Trophoblast cell (in vitro differentiated cells and primary cell): ENCODE measurements at places on chromosomes 16 and 17.
A peak's percentile ranks its signal among the peaks of the same experiment; 100 is the strongest.

GRCh38 chr17:78272181-78272913 is 40.9 kb downstream of the TMEM235 start:
- H3K27me3 ChIP-seq: no peaks in the 10 kb centered on the region
- peak overlapping the region; percentile 38 for H3K27ac ChIP-seq
- no peaks in the 10 kb centered on the region for H3K36me3 ChIP-seq
- peak; percentile 100 for DNase-seq
- peaks cover 42% of the 10 kb centered on the region for H3K4me1 ChIP-seq

DNA sequence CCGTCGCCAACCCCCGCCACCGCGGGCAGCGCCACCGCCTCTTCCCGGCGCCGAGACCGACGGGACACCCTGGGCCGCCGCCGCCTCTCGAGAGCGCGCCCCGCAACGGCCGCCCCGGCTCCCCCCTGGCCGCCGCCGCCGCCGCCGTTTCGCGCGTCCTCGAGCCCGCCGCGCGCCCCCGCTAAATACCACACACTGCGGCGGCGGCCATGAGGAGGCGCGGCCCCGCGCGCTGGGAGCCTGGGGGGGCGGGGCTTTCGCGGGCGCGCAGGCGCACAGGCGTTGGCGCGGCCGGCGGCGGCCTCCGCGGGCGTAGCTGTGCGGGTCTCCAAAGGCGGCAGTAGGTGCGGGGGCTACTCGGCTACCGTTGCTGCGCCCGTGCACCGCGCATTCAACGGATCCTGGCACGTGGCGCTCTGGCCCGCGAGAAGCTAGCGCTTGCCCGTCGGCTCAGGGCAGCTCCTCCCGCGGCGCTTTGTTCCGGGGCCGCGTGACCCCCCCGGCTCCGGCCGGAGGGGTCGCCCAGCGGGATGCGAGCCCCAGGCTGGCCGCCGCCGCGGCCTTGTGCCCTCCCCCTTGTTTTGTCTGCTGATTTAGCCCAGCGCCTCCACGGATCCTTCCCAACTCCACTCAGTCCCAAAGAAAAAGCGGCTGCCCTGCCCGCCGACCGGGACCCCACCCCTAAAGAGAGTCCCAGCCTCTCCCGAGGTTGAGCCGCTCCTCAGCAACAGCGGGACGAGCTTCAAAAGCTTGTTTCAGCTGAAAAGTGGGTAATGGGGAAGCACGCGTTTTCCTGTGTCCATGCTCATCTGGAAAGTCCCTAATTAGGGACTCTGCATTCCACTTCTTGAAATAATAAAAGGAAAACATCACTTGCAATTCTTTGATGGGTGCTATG is at the start of gene SIAH1:
Gene SIAH1 (minus strand): TSS at position 161 of the 898 bp plus-strand sequence. CDS start 22,985 bp downstream, outside the sequence.
- DNase-seq: peak; percentile 63
- H3K4me3 ChIP-seq: peak within 1 kb of the TSS; percentile 96
- peak within 1 kb of the TSS; percentile 100 for H3K27ac ChIP-seq
- H3K36me3 ChIP-seq: no peaks in the 10 kb centered on the region

GRCh38 chr16:58126451-58126961 is 2.7 kb downstream of the CFAP20 start:
- H3K27me3 ChIP-seq: no peaks in the 10 kb centered on the region
- no peaks in the 10 kb centered on the region for H3K36me3 ChIP-seq
- peaks cover 5% of the 10 kb centered on the region for H3K4me1 ChIP-seq
- H3K27ac ChIP-seq: no peak overlapping the region
- DNase-seq: no peak
- no peak overlapping the region for H3K4me3 ChIP-seq

- H3K4me1 ChIP-seq: no peaks in the 10 kb centered on the region
- H3K27ac ChIP-seq: no peak overlapping the region
- H3K36me3 ChIP-seq: no peaks in the 10 kb centered on the region
- H3K27me3 ChIP-seq: no peaks in the 10 kb centered on the region
Observed at GRCh38 chr16:15799851-15800495, 56.9 kb downstream of the MYH11 start.

DNA sequence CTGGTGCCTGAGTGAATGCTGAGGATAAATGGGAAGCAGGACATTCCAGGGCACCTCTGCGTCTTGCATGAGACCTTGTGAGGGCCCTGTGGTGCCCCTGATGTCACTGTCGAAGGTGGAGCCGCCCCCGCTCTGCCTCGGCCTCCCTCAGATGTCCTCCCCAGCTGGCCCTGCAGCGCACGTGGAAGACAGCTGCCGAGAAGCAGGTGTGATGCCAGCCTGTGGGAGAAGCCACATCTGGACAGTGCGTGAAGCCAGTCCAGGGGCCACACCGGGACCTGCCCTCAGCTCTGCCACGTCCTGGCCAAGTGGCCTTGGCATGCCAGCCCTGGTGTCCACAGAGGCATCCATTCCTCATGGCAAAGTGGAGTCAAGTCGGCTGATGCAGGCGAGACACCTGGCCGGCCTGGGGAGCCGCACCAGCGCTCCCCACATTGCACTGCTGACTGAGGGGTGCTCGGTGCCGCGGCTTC is 21.6 kb upstream of the METRNL start:
- no peaks in the 10 kb centered on the region for H3K27me3 ChIP-seq
- no peak for DNase-seq
- no peak overlapping the region for H3K27ac ChIP-seq
- H3K4me1 ChIP-seq: peaks cover 4% of the 10 kb centered on the region

- no peak overlapping the region for H3K4me3 ChIP-seq
- H3K27me3 ChIP-seq: no peaks in the 10 kb centered on the region
- no peaks in the 10 kb centered on the region for H3K36me3 ChIP-seq
- no peak overlapping the region for H3K27ac ChIP-seq
Observed at GRCh38 chr16:5336941-5337340, 239.3 kb upstream of the EEF2KMT start.

DNA sequence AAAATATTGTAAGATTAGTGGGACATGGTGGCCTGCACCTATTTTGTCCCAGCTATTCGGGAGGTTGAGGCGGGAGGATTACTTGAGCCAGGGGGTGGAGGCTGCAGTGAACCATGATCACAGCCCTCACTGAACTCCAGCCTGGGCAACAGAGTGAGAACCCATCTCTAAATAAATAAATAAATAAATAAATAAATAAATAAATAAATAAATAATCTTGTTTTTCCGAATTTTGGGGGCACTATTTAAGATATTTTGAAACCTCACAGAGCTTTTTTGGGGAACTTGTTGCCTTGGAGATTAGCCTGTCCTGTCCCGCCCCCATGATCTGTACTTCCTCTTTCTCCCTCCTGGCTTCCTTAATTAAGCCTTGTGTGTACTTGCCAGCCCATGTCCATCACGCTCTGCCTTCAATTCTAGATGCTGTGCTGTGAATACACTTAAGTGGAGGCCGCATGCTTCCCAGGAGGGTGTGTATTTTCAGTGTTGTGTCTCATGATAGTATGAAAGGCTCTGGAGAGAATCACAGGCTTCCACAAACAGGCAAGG is 4.4 kb downstream of the LGALS9 start:
- no peaks in the 10 kb centered on the region for H3K36me3 ChIP-seq
- no peaks in the 10 kb centered on the region for H3K27me3 ChIP-seq
- no peak for DNase-seq
- no peaks in the 10 kb centered on the region for H3K4me1 ChIP-seq
- H3K27ac ChIP-seq: no peak overlapping the region
- H3K4me3 ChIP-seq: no peak overlapping the region

GRCh38 chr17:1976000-1976682 is 49.0 kb downstream of the RTN4RL1 start:
- H3K27me3 ChIP-seq: peaks cover 8% of the 10 kb centered on the region
- no peaks in the 10 kb centered on the region for H3K36me3 ChIP-seq
- H3K27ac ChIP-seq: no peak overlapping the region

DNA sequence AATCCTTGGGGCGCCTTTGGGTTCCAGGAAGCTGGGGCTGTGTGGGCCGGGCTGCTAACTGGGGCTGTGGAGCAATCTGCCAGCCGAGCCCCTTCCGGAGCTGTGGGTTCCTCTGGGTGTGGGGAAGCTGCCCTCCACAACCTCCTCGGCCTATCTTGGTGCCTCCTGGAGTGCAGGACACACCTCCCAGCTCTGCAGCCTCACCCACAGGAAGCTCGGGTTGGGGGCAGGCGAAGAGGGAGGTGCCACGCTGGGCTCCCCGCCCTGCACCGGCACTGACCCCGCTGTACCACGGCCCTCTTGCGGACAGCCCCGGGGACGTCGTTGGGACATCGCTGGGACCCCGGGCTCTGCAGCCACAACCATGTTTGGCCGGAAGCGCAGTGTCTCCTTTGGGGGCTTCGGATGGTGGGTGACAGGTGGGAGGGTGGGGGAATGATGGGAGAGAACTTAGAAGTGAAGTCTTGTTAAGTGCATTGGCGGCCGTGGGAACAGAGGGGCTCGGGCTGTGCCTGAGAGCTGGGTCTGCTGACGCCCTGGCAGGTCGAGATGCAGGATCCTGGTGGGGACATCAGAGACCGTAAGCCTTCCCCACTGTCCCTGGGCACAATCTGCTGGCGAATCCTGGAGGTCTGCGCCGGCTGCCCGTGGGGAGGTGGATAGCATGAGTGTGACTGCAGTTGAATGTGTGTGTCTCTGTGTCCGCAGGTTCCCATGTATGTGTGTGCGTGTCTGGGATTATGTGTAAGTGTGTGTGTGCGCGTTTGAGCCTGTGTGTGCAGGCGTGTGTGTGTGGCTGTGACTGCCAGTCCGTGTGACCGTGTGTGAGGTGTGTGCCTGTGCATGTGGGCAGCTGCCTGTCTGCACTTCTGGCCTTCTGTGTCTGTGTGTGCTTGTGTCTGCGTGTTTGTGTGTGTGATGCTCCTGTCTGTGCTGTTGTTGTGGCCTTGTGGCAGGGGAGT is at the start of gene RAP1GAP2:
Gene RAP1GAP2 (plus strand): TSS at position 275 of the 962 bp plus-strand sequence. CDS start 90 bp downstream, at position 365.
- peak; percentile 13 for DNase-seq
- H3K36me3 ChIP-seq: no peaks in the 10 kb centered on the region
- H3K27ac ChIP-seq: no peak within 1 kb of the TSS
- H3K4me1 ChIP-seq: no peaks in the 10 kb centered on the region
- peak within 1 kb of the TSS; percentile 8 for H3K4me3 ChIP-seq

- H3K36me3 ChIP-seq: peaks cover 91% of the 10 kb centered on the region
- no peak overlapping the region for H3K27ac ChIP-seq
- H3K27me3 ChIP-seq: no peaks in the 10 kb centered on the region
- no peak for DNase-seq
- peaks cover 14% of the 10 kb centered on the region for H3K4me1 ChIP-seq
Observed at GRCh38 chr17:75816693-75817092, 27.5 kb downstream of the UNC13D start.

- H3K36me3 ChIP-seq: no peaks in the 10 kb centered on the region
- no peak overlapping the region for H3K4me3 ChIP-seq
- DNase-seq: no peak
Observed at GRCh38 chr17:8879410-8879809, 11.9 kb upstream of the PIK3R6 start.

DNA sequence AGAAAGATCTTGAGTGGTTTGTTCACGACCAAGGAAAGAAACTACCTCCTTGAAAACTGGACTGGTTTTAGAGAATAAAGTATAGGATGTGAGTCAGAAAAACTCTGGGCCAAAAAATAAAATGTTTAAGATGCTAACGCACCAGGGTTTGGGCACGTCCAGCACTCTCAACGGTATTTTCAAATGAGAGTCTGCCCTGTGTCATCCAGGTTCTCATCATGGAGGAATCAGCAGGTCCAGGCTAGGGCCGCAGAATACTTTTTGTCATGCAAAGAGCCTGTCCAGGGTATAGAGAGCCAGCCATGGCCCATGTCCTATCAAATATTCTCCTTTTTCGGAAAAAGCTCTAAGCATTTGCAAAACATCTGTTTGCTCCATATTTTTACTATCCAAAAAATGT is 2.4 kb downstream of the NXN start:
- no peaks in the 10 kb centered on the region for H3K27me3 ChIP-seq
- H3K4me3 ChIP-seq: no peak overlapping the region
- H3K4me1 ChIP-seq: peaks cover 18% of the 10 kb centered on the region
- H3K27ac ChIP-seq: no peak overlapping the region

GRCh38 chr17:78839762-78840529 is 668 bp downstream of the USP36 start:
- H3K27me3 ChIP-seq: no peaks in the 10 kb centered on the region
- peaks cover 22% of the 10 kb centered on the region for H3K36me3 ChIP-seq
- peak; percentile 51 for DNase-seq

DNA sequence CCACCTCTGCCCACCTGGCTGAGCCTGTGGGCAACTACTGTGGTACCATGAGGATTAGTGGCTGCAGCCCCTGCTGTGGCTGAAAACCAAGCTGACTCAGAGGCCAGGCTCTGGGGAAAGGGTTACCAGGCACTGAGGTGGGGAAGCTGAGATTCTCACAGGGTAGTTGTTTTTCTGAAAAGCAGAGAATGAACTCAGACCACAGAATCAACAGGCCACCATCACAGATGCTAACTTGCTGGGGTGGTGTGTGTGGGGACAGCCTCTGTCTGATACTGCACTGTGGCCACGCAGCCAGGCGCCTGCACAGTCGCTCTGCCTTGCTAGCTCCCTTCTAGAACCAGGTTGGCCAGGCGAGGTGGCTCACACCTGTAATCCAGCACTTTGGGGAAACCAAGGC is 28.8 kb downstream of the NPLOC4 start:
- no peak overlapping the region for H3K27ac ChIP-seq
- H3K4me1 ChIP-seq: no peaks in the 10 kb centered on the region
- H3K4me3 ChIP-seq: no peak overlapping the region
- no peak for DNase-seq

DNA sequence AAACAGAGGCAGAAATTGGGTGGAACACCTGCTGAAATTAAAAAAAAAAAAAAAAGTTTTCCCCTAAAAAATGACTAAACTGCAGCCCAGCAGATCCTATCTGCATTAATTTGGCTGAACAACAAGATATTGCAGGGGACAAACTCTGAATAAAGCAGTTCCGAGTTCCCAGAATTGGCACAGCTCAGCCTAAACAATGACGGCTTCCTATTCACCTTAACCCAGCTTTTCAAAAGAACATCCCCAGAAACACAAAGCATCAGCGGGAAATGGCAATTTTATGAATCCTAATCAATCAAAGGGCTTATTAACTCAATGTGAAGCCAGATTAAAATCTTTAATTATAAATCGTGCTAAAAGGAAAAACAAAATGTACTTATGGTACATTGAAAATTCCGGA is 497.8 kb upstream of the ZFHX3 start:
- no peak for DNase-seq
- no peak overlapping the region for H3K4me3 ChIP-seq
- H3K27me3 ChIP-seq: no peaks in the 10 kb centered on the region
- no peak overlapping the region for H3K27ac ChIP-seq
- H3K36me3 ChIP-seq: no peaks in the 10 kb centered on the region

GRCh38 chr17:30230596-30231125 is 4.8 kb downstream of the SLC6A4 start:
- peaks cover 11% of the 10 kb centered on the region for H3K27me3 ChIP-seq
- H3K4me3 ChIP-seq: no peak overlapping the region
- peaks cover 8% of the 10 kb centered on the region for H3K4me1 ChIP-seq
- DNase-seq: no peak
